Stimulated activated CD8-positive, alpha-beta memory T cell treated with anti-CD3 and anti-CD28 coated beads, Interleukin-2, amount 100 ng/mL, for 1 hour (primary cell): ENCODE measurements at places on chromosomes 4 and X.

DNA sequence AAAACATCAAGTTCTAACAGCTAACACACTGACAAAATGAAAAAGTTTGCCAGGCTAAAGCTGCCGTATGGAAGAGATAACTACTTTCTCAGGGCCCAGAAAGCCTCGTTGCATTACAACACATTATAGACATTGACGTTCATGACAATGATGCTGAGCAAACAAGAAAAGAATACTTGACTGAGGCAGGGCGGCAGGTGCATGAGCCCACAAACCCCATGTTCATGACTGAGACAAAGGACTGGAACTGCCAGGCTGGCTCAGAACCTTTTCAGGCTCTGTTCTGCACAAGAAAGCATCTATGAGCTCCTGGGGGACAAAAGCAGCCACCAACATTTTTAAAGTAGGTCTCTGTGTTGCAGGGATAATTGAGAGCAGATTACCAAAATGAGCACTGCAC lies 13.6 kb downstream of the TLR6 start:
- DNase-seq: no peak

DNA sequence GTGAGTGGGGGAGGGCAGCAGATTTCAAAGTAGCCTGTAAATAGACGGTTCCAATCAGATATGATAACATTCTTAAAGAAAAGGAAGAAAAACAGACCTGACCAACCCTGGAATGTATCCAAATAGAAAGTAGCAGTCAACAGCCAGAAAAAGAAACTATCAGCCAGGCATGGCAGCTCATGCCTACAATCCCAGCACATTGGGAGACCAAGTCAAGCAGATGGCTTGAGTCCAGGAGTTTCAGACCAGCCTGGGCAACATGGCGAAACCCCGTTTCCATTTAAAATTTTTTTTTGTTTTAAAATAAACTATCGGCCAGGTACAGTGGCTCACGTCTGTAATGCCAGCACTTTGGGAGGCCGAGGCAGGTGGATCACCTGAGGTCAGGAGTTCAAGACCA lies 125.0 kb downstream of the THOC2 start:
- no peak for DNase-seq

- no peak for DNase-seq
Measured at GRCh38 chrX:10190367-10190766, 33.6 kb downstream of the CLCN4 start.

GRCh38 chrX:71393919-71394318 lies 27.8 kb downstream of the TAF1 start:
- no peak for DNase-seq

GRCh38 chrX:78769946-78770345 lies 22.4 kb downstream of the LPAR4 start:
- DNase-seq: no peak

- DNase-seq: no peak
Measured at GRCh38 chrX:71586929-71587328, 8.7 kb downstream of the GCNA start.

GRCh38 chr4:7756071-7756470 lies 183.6 kb downstream of the AFAP1 start:
- DNase-seq: no peak

- DNase-seq: no peak
Measured at GRCh38 chr4:142365391-142365790, 480.7 kb downstream of the INPP4B start.

DNA sequence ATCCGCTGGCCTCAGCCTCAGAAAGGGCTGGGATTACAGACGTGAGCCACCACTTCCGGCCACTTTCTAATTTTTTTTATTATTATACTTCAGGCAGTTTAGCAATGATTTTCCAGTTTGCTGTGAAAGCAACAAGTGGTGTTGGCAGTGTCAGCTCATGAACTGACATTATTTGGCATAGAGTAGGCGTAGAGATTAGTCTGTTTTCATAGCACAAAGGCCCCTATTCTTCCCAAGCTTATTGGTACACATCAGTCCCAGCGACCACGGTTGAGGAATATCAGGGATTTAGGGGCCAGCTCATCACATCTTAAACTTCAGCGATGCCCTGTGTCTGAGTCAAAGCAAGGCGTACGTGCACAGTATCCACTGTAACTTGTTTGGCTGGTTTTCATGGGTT lies 53.0 kb upstream of the RASSF6 start:
- no peak for DNase-seq

DNA sequence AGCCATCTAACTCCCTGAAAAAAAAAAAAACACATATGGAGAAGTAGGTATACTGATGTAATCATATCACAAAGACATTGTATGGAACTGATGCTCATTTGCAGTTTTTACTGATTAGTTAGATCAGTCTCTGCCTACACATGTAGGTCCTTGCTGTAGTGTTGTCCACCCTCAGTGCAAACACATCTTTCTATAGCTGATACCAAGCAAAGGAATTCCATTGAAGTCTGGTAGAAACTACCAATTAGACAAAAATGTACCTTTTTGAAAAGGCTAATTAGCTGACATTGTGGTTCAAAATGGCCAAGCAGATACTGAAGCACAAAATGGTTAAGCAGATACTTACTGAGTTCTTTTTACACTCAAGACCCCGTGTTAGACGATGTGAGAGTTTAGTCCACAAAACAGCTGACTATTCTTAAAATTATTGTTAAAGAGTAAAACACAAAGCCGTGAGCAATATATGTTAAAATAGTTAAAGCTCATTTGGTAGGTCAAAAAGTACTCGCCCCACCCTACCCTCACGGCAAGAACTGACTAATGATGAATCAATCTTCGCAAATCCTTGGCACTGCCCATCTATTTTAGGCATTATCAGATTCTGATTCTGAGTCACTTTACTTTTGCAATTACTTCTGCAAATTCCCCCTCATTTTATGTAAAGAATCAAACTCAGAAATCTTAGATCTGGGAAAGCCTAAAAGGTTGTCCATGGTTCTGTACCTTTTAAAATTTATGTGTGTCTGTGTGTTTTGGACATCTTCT lies 40.4 kb downstream of the COL4A6 start:
- no peak for DNase-seq

- DNase-seq: no peak
Measured at GRCh38 chr4:165461159-165461821, 82.5 kb downstream of the CPE start.

GRCh38 chrX:53065104-53065503 lies 16.5 kb downstream of the GPR173 start:
- DNase-seq: no peak

DNA sequence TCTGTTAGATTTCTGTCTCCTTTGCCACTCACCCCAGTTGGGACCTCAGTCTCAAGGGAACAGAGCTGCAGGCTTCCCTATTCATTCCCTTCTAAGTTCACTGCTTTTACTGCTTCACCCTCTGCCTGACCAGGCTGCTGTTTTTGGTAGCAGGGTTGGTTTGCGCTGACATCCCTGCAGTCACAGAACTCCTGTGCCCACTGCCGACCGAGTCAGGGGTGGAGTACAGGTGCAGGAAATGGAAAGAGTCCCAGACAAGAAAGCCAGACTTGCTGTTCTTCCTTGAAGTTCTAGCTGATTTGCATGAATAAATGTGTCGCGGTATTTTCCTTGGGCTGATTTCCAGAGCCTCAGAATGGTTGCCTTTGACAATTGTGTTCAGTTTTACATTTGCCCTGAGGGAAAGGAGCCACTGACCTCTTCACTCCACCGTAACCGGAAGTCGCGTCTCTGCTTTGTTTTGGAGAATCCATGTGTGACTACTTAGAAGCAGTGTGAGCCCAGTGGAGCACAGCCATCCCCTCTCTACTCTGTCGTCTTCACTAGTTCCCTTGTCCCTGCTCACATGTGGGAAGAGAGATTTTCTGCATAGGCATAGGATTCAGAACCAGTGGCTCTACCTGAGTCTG lies 84.8 kb downstream of the TNIP2 start:
- no peak for DNase-seq

DNA sequence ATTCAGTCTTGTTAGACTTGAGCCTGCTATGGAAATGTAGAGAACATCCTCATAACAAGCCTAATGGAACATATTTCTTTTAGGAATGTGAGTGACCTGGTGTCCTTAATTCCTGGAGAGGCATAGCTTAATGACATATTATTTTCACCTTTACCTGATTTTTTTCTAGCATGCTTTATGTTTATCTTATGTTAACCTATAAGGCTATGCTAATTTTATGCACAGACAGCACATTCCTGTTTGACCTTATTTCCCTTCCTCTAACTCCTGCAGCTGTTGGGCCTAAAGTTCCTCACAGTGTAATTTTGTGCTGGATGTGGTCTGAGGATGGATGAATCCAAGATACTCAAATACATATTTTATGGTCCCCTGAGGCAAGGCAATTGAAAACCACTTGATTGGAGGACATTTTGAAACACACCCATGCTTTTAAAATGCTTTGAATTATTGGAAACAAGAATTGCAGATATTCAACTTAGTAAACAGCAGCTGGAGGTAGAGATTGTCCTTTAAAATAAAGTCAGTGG lies 111.5 kb downstream of the LARP7 start:
- DNase-seq: no peak

GRCh38 chr4:139641218-139641617 lies 24.4 kb upstream of the MGST2 start:
- DNase-seq: no peak

DNA sequence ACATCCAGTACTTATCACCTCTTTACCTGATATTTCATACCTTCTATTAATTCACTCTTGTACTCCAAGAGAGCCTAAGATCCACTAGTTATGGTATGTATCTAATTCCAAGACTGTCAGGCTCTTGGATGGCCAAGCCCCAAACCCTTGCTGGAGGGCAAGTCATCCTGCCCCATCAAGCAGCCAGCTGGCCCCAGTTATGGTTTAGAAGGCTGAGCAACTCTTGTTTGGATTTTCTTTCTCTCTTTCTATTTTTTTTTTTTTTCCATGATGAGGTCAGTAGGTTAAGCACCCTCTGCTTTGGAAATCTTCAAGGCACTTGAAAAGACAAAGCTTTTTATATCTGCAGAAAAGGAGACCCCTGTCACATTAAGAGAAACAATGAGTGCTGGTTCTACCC lies 10.9 kb upstream of the FGF16 start:
- no peak for DNase-seq

- no peak for DNase-seq
Measured at GRCh38 chr4:7161721-7162214, 30.6 kb upstream of the SORCS2 start.

- DNase-seq: no peak
Measured at GRCh38 chrX:22110729-22111494, 78.8 kb downstream of the PHEX start.

DNA sequence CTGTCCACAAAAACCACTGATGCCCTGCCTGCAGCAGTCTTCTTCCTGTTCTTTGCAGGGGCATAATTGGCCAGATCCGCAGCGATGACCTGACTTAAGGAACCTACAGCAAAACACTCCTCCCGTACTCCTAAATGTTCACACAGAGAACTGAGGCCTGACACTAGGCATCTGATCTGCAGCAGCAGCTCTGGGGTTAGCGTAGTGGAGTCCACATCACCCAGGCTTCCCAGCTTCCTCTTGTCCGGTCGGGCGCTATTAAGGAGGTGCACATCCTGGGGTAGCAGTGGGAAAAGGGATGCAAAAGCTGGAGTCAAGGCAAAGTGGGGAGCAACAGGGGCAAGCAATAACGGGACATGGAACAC lies 758 bp downstream of the SCFD2 start:
- no peak for DNase-seq

- no peak for DNase-seq
Measured at GRCh38 chr4:15652191-15652590, 3.0 kb downstream of the FBXL5 start.

- DNase-seq: no peak
Measured at GRCh38 chr4:48483777-48484493, 792 bp downstream of the SLC10A4 start.

GRCh38 chrX:97000682-97001368 lies 117.1 kb downstream of the RPA4 start:
- DNase-seq: no peak

GRCh38 chr4:84733343-84734033 lies 150.6 kb downstream of the CDS1 start:
- no peak for DNase-seq

DNA sequence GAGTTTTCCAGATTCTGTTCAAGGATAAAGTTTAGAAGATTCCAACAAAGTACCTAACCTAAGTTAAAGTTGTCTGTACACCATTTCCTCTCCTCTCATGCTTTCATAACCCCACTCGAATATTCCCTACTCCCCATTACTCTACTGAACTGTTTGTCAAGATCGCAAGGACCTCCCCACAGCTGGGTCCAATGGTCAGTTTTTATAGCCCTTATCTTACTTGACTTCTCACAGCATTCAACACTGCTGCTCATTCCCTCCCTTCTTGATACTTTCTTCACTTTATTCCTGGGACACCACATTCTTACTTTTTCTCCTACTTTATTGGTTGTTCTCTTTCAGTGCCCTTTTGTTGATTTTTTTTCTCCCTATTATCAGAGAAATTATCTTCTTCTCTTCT lies 30.9 kb downstream of the QDPR start:
- DNase-seq: no peak

GRCh38 chr4:31998807-31999206 lies 1278.6 kb downstream of the PCDH7 start:
- DNase-seq: no peak

DNA sequence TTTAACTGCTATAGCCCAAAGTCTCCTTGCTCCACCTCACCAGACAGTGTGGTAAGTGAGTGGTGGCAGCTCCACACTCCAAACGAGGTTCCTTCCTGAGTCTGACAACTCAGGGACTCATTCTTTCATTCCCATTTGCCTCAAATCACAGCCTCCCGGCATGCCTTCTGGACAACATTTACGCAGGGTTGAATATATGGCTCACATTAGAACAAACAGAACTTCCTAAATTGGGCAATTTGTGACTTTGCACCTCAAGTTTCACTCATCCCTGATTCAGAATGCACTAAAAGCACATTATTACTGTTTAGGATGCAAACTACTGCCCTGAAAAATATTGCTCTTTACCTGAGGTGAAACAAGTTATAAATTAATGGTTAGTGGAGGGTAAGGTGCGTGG lies 224.6 kb upstream of the PPARGC1A start:
- DNase-seq: no peak

DNA sequence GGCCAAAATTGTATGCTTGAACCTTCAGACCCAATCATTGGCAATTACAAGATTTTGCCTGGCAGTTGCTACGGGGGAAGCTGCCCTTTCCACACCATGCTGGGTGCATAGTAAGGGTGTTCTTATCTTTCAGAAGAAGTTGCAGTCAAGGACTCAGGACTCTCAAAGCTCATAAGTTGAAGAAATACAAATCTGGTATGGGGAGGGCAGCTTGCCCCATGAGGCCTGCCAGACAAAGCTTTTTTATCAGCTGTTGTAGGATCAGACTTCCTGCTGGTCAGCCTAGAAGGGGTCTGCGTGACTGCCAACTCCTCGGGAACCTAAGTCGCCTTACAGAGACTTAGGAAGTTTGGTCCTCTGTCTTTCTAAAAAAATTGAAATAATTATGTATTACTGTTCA lies 174.9 kb upstream of the TECRL start:
- DNase-seq: no peak

GRCh38 chr4:56757821-56758411 lies 63.6 kb downstream of the SPINK2 start:
- peak; percentile 47 for DNase-seq

DNA sequence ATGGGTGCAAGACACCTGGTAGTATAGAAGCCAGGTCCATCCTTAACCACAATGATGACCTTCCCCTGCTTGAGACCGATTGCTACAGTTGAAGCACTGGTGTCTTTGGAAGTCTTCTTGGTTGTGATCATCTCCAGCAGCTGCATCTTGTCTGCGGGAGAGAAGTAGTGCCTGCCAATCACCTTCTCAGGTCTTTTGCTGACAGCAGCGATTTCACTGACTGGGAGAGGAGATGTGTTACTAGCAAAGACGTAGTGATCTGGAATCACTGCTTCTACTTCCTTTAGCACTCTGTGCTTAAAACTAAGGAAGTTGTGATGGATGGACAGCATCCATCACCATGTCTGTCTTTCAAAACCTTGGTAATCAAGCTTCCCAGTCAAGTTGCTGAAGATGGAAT lies 25.9 kb downstream of the CPE start:
- no peak for DNase-seq

- no peak for DNase-seq
Measured at GRCh38 chrX:16737024-16737423, 17.6 kb downstream of the SYAP1 start.
